ENCODE measurements at places on chromosomes 12 and 14.

DNA sequence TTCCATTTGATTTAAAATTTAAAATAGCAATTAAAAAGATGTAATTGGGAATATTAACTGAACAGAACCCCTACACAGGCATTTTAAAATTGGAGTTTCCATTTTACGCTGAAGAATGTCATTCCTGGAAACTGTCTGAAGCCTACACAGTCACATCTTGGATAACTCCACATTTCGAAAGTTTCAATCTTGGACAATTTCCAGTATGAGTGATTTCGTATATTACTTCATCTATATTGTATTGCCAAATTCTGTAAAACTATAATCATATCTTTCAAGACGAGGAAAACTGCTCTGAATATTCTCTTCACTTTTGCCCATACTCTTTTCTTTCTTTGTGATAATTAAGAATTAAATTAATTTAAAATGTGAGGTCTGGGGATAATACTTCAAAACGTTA is 194.2 kb upstream of the ABCD2 start:
- DNase-seq, result no peak

- no peak for DNase-seq
Measured at GRCh38 chr12:104495786-104496185, 39.0 kb downstream of the CHST11 start.

DNA sequence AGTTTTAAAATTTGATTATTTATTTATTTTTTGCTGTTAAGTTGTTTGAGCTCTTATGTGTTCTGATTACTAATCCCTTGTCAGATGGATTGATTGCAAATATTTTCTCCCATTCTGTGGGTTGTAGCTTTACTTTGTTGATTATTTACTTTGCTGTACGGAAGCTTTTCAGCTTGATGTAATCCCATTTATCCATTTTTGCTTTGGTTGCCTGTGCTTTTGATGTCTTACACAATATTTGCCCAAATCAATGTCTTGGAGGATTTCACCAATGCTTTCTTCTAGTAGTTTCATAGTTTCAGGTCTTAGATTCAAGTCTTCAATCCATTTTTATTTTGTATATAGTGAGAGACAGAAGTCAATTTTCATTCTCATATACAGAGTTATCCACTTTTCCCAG is 56.5 kb upstream of the PCNX4 start:
- DNase-seq, result no peak

- no peak for DNase-seq
Measured at GRCh38 chr14:23763394-23763793, 127.2 kb downstream of the DHRS2 start.

DNA sequence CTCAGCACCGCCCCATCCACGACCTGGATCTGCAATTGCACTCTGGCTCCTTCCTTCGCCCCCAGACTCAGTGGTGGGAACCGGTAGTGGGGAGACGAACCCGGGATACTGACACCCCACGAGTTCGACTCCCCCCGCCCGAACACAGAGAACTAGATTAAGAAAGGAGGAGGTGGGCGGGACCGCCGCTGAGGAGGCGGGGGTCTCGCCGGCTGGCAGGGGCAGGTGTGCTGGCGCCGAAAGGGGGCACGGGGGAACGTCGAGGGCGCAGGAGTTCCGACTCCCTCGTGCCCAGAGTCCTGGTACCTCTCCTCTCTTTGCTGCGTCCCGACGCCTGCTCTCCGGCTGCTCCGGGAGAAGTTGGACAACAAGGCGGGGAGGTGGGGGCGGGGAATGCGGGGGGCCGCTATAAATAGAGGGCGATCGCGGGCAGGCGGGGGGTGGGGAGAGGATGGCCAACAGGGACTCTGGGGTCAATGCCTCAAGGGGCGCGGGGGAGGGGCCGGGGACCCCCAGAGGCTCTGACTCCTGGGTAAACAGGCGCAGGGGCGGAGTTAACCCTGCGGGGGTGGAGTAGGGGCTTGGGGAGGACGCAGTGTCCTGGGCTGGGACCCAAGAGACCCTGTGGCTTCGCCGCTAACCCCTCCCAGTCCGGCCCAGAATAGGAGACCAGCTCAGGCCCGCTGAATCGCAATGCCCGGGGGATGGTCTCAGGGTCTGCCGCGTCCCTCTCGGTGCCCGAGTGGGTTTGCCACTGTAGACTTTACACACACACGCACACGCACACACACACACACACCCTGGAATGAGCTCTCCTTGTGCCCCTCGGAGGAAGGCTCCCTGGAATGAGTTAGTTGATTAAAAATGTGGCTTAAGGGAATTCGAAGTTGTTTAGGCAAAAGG is 761 bp upstream of the NDRG2 start:
- no peak for DNase-seq

- no peak for DNase-seq
Measured at GRCh38 chr14:59429790-59430189, 35.4 kb downstream of the GPR135 start.

- no peak for DNase-seq
Measured at GRCh38 chr14:52079239-52079959, 10.5 kb upstream of the NID2 start.

DNA sequence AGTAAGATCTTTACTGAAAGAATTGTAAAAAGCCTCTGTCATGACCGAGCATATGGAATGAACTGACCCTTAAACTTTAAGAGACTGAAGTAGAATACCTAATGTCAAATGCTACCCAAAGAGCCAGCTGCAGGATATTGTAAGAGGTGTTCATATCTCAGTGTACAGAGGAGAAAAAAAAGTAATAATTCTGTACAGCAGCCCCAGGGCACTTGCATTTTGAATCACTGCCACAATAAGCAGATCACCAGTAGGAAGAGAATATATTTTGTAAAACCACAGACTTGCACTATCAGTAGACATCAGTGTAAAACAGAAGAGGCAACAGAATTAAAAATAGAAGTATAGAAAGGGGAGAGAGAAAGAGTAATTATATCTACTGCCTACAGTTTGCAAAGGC is 162.6 kb downstream of the PPFIA2 start:
- DNase-seq, result no peak

GRCh38 chr14:54535646-54536045 is 25.9 kb downstream of the CGRRF1 start:
- no peak for DNase-seq

DNA sequence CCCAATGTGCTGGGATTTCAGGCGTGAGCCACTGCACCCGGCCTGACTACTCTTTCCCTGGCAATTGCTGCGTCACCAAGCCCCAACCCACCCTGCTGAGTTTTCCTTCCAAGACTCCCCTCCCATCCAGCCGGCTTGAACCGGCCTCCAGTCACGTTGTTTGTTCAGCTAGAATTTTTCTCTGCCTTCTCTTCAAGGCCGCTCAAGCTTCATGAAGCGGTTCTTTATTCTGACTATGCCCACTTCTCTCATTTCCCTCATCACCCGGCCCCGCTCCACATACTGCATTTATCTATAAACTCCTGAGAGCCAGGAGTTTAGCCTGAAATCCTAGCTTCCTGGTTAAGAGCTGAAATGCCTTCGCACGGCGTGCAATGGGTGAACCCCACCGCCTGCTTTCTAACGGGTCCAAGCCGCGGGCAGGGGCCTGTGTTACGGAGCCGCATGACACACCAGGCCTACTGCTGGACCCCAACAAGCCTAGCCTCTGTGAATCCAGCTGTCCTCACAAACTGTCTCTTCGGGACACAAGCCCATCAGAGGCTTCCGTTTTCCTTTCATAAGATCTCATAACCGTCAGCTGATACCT is 999 bp upstream of the DCAF4 start:
- DNase-seq, result no peak

DNA sequence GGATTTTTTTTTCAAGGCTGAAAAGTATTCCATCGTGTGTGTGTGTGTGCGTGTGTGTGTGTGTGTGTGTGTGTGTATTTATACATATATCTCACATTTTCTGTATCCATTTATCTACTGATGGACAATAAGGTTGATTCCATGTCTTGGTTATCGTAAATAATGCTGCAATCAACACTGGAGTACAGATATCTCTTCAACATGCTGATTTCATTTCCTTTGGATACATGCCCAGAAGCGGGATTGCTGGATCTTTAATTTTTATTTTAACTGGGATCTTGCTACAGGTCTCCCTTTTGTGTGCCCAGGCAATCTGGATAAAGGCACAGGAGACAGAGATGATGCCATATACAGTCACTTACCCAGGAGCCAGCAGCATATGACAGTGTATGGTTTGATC is 338.1 kb downstream of the SOX5 start:
- DNase-seq, result no peak

GRCh38 chr14:105864116-105864515 is 337.7 kb downstream of the TMEM121 start:
- no peak for DNase-seq

DNA sequence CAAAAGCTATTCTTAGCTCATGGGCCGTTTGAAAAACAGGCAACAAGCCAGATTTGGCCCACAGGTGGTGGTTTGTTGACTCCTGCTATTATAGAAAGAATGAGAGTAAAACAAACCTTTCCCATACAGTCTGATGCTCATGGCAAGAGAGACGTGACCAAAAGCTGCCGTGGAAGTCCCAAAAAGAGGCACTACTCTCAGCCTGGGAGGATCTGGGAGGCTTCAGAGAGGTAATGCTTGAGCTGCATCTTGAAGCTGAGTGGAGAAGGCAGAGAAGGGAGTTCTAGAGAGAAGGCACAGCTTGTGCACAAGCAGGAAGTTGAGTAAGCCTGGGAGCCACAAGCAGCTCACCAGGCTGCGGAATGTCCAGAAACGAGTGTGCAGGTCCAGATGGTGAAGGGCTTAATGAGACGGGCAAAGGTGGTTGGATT is 9.6 kb downstream of the PLXNC1 start:
- no peak for DNase-seq

DNA sequence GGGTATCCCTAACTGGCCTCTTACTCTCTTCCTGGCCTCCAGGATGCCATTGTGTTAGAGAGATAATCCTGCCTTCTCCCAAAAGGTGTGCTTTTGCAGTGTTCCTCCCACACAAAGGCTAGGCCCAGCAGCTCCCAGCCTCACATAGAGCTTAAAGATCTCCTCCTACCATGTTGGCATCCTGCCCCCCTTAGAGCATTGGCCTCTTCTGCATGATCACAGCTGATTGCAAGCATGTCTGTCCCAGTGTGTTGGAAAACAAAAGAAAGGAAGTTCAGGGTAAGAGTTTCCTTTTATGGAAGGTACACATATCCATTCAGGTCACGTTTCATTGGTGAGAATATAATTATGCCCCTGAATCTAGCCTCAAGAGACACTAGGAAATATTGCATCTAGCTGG is 405.4 kb downstream of the TMTC2 start:
- no peak for DNase-seq

- DNase-seq, result no peak
Measured at GRCh38 chr14:96255501-96256366, at the start of gene BDKRB1. BDKRB1 (plus strand) TSS chr14:96256210; CDS start chr14:96263683, 7,473 bp downstream.

DNA sequence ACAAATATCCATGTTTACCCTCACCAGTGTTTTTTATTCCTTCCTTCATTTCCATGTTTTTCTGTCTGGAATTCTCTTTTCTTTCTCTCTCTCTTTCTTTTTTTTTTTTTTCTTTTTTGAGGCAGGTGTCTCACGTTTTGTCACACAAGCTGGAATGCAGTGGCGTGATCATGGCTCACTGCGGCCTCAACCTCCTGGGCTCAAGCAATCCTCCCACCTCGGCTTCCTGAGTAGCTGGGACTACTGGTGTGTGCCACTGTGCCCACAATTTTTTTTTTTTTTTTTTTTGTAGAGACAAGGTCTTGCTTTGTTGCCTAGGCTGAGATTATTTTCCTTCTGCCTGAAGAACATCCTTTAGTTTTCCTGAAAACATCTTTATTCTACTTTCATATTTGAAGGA is 15.0 kb upstream of the AMIGO2 start:
- DNase-seq, result no peak

DNA sequence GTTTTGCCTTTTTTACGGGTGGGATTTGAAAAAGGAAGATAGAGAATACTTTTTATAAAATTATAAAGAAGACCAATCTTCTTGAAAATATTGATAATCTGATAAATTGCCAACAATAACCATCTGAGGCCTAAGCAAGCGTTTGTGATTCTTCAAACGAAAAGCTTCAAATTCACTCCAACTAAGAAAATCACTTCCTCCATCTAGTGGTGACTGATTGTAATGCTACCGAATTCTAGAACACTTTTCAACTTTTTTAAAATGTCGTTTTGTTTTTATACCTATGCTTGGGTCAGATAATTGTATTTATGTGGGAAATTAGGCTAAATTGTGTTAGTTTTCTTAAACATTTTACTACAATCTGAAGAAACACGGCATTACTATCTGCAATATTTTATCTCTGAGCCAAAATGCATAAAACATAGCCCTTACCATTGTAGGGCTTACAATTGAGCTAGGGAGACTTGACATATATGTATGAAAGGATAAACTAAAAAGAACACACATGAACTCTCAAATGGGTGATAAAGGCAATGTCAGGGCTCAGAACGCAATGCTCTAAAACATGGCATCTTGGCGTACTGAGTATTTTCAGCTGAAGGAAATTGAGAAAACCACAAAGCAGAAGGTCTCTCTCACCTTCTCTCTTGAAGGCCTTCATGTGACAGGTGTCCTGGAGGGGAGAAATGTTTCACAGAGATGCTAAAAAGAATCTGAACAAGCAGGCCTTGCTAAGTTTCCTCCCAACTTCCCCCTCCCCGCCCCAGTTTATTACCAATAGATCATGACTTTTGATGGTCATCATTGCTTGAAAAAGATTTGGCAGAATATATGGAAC is 36.8 kb upstream of the G2E3 start:
- DNase-seq, result no peak

DNA sequence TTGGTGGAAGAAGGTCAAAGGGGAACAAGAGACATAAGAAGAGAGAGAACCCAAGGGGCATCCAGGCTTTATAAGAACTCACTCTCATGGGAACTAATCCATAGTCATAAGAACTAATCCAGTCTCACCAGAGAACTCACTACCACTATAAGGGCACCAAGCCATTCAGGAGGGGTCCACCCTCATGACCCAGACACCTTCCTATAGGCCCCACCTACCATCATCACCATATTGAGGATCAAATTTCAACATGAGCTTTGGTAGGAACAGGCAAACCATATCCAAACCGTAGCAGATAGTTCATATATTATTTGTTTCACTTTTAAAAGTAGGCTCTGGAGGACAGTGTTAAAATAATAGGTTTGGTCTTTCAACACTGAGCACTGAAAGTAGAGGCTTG is 350.1 kb downstream of the TMTC2 start:
- DNase-seq, result no peak

GRCh38 chr14:78598046-78598920 is 428.1 kb downstream of the NRXN3 start:
- peak; percentile 10 for DNase-seq

- DNase-seq, result no peak
Measured at GRCh38 chr14:41636492-41637392, 30.1 kb downstream of the LRFN5 start.

DNA sequence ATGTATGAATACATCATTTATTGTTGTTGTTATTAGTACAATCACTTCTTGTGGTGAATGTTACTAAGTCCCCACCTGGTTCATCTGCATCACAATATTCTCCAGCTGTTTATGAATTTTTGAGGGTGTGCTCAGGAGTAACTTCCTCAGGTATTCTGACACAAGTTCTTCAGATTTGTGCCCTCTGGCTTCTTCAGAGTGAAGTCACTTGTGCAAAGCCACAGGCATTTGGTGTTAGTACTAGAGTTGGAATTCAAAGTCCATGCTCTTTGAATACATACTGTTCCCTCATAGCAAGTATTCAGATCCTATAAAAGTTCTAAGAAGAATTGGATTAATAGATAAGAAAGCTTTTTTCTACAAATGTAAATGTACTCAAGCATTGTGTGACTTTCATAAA is 150.3 kb upstream of the AVPR1A start:
- DNase-seq, result no peak

- no peak for DNase-seq
Measured at GRCh38 chr12:92270521-92270920, 124.9 kb upstream of the BTG1 start.

- peak; percentile 8 for DNase-seq
Measured at GRCh38 chr14:53180272-53181221, 27.4 kb upstream of the DDHD1 start.
